ENCODE measurements at places on chromosomes 4 and X.

DNA sequence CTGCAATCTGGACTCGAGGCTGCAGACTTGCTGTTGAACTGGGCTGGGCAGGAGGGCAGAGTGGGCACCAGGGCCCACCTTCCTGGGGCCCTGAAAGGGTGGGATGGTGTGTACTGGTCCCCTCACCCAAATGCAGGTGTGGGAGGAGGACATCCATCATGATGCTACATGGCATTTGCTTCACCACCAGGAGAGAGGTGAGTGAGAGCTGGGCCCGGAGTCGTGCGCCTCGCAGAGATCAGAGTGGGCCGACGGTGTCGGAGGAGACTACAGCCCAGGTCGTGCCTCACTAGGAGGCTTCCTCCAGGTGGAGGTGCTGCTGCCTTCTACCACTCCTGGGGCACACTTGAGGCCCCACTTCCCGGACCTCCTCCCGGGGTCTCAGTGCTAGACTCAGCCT, 50.3 kb downstream of the SCML1 start:
- peak; percentile 32 for DNase-seq

DNA sequence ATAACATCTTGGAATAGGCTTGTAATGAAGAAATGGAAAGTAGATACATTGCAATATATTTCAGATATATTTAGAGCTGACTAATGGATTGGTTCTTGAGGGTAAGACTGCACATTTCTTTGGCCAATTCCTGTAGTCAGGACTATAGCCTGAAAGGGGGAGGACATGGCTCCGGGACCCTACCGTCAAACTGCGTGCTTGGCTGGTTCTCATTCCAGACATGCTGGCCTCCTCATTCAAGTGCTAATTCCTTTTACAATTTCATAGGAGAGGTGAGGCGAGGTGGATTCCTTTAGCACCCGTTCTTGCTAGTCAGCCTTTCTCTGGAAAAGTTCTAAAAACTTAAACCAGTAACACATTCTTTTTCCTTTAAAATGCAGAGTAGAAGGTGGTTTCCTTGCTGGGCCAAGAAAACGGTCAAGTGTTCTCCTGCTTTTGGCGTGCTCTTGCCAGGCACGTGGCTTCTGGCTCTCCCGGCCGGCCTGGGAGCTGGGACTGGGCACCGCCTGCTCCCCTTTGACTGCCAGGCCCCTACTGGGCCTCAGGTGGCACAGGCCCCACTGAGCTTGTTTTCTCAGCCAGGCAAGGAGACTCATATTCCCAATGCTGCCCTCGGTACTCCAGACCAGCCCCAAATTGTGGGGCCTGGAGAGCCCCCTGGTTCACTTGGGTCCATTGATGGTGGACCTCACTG, 167.2 kb downstream of the STK32B start:
- no peak for DNase-seq

- DNase-seq, result no peak
Measured at GRCh38 chr4:177064729-177065394, 244.8 kb upstream of the NEIL3 start.

- no peak for DNase-seq
Measured at GRCh38 chr4:38925492-38926413, 58.1 kb downstream of the FAM114A1 start.

- no peak for DNase-seq
Measured at GRCh38 chr4:26935397-26935796, 74.8 kb downstream of the STIM2 start.

- peak; percentile 60 for DNase-seq
Measured at GRCh38 chr4:18480342-18480741, 458.8 kb upstream of the LCORL start.

GRCh38 chr4:71689822-71690221, 94.1 kb downstream of the GC start:
- DNase-seq, result no peak

GRCh38 chrX:12269484-12269883, 131.2 kb downstream of the FRMPD4 start:
- no peak for DNase-seq

DNA sequence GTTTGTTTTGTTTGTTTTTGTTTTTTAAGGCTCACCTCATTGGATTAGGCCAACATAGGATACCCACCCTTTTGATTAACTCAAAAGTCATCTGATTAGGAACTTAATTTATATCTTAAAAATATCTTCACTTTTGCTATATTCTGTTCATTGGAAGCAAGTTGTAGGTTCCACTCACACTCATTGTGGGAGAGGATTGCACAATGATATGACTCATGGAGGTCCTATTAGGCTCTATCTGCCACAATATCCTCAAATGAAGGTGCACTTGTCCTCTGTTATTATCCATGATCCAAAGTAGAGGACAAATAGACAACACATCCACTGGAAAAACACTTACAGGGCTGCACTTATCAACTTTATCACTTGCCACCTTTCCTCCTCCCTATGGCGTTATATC, 60.5 kb upstream of the ADAMTS3 start:
- peak; percentile 1 for DNase-seq

DNA sequence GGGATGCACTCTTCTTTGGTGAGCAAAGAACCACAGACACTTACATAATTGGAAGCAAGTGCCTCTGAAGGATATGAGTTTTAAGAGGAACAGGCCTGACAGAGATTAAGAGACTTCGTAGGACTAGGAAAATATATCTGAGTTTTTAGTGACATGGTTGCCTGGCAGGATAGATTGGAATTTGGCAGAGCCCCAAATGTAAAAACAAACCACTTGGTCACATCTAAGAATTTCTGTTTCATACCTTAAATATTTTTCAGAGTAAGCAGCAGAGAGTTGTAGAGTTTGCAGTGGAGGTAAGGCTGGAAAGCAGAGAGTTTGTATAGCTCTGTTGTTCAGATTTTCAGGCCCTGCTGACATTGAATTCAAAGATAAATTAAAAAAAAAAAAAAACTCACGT, 150.1 kb upstream of the MAGEB2 start:
- DNase-seq, result no peak

DNA sequence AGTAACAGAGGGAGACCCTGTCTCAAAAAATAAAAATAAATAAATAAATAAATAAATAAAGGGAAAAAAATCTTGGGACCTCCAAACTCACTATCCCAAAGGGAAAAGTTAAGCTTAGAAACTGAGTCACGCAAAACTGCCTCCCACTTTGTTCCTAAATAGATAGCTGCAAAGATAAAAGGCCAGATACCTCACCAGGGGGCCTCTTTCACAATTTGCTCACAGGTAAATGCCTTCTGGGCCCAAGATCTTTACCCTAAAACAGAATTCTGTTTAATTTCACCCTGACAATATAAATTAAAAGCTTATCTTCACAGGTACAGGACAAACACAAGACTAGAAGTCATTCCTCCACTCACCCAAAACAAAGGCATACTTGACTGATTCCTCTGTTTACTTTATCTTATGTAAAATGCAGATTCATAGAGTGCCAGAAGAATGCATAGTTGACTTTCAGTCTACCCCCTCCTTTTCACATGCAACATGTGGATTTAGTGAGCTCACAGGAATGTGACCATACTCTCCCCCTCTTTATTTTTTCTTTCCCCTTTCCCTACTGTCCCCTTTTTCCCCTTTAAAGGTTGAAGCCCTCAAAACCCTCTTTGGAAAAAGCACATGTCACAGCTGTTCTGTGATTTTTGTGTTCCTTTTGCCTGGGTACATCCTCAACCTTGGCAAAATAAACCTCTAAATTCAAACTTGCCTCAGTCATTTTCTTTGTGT, 23.4 kb downstream of the ELF2 start:
- peak; percentile 4 for DNase-seq

DNA sequence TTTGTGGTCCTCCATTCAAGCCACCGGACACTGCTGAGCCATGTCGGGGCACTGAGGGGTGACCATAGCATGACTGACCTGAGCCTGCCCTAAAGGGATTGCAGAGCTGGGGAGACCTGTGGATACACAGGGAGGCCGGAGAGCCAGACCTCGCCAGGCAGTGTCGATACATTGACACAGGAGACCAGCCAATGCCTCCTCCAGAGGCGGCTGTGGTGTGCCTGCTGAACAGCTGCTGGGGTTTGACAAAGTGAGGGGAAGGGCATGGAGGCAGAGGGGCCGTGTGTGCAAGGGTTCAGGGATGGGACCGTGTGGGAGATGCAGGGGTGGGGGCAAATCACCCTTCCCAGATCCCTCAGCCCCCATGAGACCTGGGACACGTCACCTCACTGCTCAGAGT, 48.0 kb downstream of the PPP2R2C start:
- DNase-seq, result no peak

DNA sequence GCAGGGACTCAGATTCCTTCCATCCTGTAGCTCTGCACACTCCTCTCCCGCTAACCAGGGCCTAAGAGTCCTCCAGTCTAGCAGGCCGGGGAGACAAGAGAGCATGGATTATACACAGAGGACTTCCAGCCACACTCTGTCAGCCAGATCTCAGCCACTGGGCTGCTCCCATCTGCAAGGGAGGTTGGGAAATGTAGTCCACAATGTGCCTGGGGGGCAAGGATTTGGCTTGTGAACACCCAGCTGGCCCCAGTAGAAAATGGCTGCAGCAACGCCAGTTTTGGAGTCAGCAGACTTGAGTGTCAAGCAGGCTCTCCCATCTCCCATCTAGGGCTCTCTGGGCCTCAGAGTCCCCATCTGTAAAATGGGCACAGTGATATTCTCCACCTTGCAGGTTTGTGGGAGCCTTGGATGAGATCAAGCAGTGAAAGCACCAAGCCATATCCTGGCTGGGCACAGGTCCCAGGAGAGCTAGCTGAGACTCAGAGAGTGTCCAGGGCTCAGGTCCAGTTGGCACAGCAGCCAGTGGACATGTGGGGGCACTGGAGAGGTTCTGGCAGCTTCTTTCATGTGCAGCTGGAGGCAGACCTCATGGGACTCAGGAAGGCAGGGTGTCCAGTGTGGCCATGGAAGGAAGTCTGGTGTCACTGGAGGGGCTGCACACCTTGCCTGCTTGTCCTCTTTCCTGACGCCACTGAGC, 14.6 kb downstream of the PSAPL1 start:
- DNase-seq, result no peak

GRCh38 chrX:34657726-34658070, 613 bp upstream of the TMEM47 start:
- DNase-seq, result no peak

GRCh38 chr4:7186031-7186430, 6.3 kb upstream of the SORCS2 start:
- DNase-seq, result peak; percentile 59

- no peak for DNase-seq
Measured at GRCh38 chrX:15914486-15914885, 59.9 kb upstream of the AP1S2 start.

- peak; percentile 92 for DNase-seq
Measured at GRCh38 chr4:141375855-141376254, 155.2 kb downstream of the ZNF330 start.
